GM19239 (cell line): ENCODE measurements at places on chromosomes 4 and X.

- peak; percentile 85 for DNase-seq
Observed at GRCh38 chr4:52659001-52659721, at the start of gene USP46. USP46 (minus strand) TSS chr4:52659301; CDS start chr4:52659150, 151 bp downstream.

GRCh38 chr4:155667222-155667567 lies 547 bp downstream of the GUCY1A1 start:
- DNase-seq: no peak

DNA sequence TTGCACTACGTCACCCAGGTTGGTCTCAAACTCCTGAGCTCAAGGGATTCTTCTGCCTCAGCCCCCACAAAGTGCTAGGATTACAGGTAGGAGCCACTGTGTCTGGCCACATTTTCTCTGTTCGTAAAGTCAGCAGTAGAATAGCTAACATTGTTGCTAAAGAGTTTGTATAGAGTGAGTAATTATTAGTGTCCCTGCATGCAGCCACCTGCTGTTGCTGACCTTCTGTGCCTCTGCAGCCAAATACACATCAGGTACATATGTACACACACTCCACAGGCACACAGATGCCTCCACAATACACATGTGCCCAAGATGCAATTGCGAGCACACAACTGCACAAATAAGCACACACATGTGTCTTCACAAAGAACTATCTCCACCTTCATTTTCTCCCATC lies 10.9 kb downstream of the DRD5 start:
- DNase-seq: no peak

DNA sequence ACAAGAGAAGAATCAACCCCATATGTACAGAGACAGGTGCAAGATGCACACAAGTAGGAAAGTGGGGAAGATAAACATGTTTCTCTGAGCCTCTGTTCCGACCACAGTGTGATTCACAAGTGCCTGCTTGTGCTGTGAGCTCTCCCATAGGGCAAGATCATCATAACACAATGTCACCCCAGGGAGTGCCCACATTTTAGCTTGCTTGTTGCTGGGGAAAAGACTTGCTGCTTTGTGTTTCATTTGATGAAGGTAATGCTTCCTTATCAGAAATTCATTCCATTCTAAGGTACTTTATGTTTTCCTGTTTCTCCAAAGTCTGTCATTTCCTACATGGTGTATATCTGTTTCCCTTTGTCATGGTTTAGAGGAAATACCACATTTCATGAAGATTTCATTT lies 304.5 kb upstream of the DIPK2B start:
- no peak for DNase-seq

GRCh38 chrX:150508451-150509367 lies 59.7 kb upstream of the MTM1 start:
- no peak for DNase-seq

DNA sequence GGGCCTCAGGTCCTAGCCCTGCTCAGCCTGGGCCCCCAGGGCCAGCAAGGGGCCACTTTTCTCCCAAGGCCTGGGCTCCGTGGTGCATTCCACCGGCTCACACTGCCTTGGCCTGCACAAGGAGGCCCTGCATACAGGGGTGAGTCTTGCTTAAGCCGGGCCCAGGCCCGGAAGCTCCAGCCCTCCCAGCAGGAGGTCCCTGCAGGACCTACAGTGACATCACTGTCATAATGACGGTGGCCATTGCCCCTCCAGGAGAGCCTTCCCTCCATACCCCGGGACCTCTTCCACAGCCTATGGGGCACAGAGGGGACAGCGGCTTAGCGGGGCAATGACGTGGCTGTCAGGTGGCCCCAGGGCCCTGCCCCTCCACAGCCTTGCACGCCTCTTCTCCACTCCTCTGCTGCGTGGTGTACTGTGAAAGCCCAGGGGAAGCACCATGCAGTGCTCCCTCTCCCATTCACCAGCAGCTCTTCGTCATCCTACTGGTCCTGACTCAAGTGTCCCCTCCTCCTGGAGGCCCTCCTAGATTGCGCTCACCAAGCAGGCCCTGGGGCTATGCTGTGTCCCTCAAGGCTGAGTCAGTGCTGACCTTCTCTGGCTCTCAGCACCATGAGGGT lies 32.3 kb upstream of the AFAP1 start:
- no peak for DNase-seq

DNA sequence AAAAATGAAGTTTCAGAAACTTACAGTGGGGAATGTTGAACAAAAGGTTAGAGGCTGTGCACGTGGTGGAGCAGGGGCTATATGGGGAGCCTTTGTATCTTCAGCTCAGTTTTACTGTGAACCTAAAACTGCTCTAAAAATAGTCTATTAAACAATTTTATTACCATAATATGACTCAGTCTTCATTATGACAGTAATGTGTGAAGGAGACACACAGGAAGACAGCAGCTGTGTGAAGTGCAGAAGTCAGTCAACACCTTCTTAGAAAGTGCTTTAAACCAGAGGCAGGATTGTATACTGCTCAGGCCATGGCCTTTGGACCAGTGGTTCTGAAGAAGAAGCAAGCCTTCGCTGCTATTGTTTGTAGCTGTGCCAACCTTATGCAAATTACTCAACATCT lies 89.7 kb downstream of the ARHGAP10 start:
- no peak for DNase-seq

DNA sequence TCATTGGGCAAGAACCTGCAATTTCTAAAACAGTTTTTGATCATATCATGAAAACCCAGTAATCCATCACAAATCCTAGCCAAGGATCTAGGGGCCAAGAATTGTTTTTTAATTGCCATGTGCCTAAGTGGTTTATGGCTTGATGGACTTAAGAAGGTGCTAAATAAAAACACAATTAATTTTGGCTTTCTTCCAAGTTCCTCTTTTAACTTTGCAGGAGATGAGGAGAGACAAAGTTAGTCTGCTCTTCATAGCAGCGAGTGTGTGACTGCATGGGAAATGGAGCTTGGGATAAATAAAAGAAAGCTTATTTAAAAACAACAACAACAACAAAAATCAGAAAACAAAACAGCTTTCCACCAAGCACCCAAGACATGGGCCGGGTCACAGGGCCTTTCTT lies 41.4 kb downstream of the ARHGEF9 start:
- no peak for DNase-seq

DNA sequence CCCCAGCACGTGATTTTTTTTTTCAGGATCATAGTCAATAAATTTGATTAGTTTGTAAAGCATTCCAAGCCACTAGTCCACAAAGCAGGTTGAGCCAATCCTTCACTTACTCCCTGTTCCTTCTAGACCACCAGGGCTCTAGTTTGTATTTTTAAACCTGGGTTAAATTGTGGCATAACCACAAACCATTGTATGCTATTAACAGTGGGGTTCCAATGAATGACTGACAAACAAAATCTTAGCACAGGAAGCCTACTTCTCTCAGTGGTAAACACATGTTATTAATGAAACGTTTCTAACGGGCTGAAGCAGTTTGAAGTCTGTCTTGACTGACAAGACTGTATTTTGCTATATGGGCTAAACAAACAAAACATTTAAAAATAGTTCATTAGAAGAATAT lies 48.6 kb upstream of the GYPA start:
- DNase-seq: no peak

DNA sequence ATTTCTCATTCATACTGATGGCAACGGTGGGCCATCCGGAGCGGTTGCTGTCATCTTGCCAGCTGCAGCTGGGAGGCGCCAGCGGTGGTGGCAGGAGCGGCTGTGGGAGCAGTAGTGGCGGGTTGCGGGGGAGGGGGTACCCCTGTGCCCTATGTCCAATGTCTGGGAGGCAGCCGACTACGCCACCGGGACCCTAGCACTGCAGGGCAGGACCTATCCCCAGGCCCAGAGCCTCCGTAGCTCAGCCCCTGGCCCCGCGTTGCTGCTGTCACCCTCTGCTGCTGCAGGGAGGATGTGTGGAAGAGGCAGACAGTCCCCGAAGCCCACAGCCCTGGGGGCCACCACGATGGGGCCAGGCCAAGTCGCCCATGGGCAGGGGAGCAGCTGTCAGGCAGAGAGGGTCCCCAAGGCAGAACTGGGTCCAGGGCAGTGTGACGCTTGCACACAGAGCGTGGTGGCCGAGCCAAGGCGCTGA lies 10.0 kb upstream of the SPP1 start:
- no peak for DNase-seq

GRCh38 chr4:145635630-145636029 lies 16.4 kb downstream of the MMAA start:
- no peak for DNase-seq

GRCh38 chrX:106670631-106671030 lies 55.9 kb upstream of the RNF128 start:
- DNase-seq: no peak

DNA sequence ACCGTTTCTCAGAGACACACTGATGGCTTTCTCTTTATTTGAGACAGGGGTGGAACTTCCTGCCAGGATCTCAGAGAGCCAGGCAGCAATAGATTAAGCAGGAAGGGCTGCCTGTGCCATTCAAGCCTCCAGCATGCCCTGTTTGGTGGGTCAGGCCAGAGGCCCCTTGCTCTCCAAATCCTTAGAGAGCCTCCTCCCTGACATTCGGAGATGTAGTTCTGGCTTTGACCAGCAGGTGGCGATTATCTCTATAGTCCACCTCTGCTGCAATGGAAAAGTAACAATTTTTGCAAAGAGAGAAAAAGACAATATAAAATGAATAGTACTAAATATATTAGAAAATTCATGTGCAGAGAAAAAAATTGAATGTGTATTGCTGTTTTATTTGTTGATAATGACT lies 93.9 kb downstream of the NXF2B start:
- no peak for DNase-seq

DNA sequence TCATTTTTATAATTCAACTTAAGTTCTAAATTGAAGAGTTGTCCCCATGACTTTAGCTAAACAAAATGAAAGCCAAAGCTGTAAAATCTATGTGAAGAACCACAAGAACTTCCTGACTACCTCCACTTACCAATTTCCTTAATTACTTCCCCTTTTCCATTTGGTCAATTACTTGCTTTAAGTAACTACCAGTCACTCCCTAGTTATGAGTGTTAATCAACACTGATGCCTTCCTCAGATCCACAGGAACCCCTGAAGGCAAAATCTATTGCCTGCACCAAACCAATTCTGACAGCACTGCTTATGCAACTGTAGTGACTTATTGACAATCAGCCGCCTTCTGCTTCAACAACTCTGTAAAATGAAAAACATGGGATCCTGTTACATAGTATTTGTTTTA lies 10.5 kb downstream of the RBMX start:
- no peak for DNase-seq

- peak; percentile 7 for DNase-seq
Observed at GRCh38 chr4:122003335-122003734, 51.5 kb upstream of the TRPC3 start.

DNA sequence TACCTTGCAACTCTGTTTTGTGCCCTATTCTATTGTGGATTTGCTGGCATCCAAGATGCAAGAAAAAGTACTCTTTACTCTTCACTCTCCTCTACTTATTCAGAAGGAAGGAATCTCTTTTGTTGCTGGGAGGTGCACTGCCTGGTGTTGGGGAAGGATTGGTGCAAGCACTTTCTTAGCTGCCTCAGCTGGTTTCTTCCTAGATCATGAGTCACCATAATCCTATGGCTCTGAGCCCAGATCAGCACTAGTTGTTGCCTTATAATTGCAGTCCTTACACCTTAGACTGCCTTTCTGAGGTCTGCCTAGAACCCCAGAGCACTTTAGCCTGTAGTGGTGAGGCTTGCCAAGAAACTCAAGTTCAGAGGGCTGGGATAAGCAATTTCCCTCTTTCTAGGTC lies 37.0 kb upstream of the CT83 start:
- no peak for DNase-seq

- no peak for DNase-seq
Observed at GRCh38 chrX:115344885-115345614, 55.5 kb downstream of the LUZP4 start.

DNA sequence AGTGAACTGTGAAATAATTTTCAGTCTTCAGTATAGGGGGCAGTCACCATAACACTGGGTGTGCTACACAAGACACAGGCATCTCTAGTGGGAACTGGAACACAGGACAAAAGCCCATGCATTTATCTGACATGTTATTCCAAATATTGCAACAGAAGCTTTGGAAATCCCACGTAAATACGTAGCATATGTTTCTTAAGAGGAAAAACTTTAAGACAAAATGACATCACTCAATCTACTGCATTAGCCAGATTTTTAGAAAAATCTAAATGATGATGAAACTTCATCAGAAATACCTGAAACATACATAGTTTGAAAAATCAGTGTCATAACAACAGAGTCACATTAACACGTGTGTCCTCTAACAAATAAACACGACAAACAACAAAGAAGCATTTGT lies 14.5 kb downstream of the SHISA3 start:
- no peak for DNase-seq
